ENCODE measurements at places on chromosomes 4 and X. TPM values are rescaled to one million over a fixed set of nuclear protein-coding genes. Genes with fewer than 3 reads are reported as not detected.
A peak's percentile ranks its signal among the peaks of the same experiment; 100 is the strongest.

The MFAP3L gene
- 1.00 TPM for polyA plus RNA-seq

The PPAT gene
- polyA plus RNA-seq = 6.0 TPM

The DKK2 gene
- not detected for polyA plus RNA-seq

The RBM47 gene
- 127 TPM for polyA plus RNA-seq

The NOX1 gene
- not detected for polyA plus RNA-seq

The ZAR1 gene
- not detected for polyA plus RNA-seq

The JCHAIN gene
- polyA plus RNA-seq = 42.3 TPM

The ENAM gene
- 0.04 TPM for polyA plus RNA-seq

The TRMT10A gene
- polyA plus RNA-seq = 10.7 TPM

The SMIM14 gene
- polyA plus RNA-seq = 31.3 TPM

The PLXNB3 gene
- 0.66 TPM for polyA plus RNA-seq

DNA sequence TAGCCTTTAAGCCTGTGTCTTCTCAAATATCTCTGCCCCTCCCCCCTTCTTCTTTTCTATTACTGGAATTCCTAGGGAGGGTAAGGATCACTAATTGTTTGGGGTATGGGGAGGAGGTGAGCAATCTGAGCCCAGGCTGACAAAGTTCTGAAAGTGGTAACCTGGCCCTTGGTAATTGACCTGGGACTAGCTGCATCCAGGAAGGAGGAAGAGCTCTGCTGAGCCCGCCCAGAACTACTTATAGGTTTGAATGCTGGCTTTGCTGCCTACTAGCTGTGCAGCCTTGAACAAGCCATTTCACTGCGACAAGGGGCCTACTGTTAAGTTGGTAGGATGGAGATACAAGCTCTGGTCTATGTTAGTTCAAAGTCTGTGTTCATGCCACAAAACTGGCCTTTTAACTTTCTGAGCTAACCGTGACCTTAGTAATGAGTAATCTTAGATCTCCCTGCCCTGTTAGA lies 37.8 kb downstream of the DGKK start:
- no peaks in the 10 kb centered on the region for H3K36me3 ChIP-seq
- no peak overlapping the region for H3K27ac ChIP-seq

GRCh38 chr4:152266831-152267480 lies 268.9 kb downstream of the FBXW7 start:
- no peaks in the 10 kb centered on the region for H3K27me3 ChIP-seq
- no peak overlapping the region for H3K4me3 ChIP-seq
- H3K36me3 ChIP-seq = no peaks in the 10 kb centered on the region
- H3K27ac ChIP-seq = no peak overlapping the region
- no peaks in the 10 kb centered on the region for H3K4me1 ChIP-seq

DNA sequence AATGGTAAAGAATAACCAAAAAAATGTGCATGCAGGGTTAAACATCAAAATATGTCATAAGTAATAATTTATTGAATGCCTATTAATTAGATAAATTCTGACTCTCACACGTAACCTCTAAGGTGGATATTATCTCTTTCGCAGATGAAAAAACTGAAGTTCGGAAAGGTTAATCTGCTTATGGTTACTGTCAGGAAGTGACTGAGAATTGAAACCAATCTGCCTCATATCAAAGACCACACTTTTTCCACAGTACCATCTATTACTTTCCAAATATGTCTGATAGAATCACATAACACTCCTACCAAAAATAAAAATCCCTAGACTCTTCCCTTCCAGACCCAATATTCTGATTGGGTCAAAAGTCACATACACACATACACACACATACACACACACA lies 6.2 kb downstream of the CHIC2 start:
- no peak overlapping the region for H3K4me3 ChIP-seq
- no peak overlapping the region for H3K27ac ChIP-seq
- no peaks in the 10 kb centered on the region for H3K36me3 ChIP-seq
- H3K27me3 ChIP-seq = no peaks in the 10 kb centered on the region
- no peak for DNase-seq

DNA sequence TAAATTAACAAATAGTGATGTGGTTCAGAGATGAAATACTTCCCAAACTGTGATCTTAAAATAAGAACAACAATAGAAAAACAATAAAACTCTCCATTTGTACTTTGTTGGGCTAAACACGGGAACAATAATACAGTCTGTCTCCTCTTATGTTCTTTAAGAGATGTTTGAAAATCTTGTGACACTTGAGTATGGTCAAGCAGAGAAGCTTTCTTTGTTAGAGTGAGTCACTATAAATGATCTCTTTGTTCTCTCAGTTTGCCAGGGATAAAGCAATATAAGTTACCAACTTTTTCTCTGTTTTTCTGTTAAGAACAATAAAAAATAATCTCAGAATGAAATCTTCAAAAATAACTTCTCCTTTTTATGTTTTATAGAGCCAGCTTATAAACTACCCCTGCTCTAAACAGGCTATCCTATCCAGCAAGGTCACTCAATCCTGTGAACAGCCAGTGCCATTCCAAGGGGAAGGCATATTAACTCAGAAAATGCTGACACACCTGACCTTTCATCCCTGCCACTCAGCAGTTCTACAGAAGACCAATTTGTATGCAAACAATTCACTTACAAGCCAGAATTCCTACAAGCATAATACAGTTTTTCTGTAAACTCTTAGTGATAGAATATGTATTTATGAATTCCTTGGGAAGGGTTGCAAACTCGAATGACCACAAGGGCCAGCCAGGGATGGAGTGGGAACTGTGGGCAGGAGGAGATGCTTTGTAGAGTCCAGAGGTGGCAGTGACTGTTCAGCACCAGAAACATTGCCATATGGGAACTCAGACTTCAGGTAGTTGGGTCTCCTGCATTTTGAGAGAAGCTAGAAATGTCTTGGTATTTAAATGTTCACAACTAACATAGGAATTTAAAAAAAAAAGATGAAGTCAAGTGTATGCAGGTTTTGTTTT lies 52.2 kb downstream of the AFM start:
- H3K27me3 ChIP-seq = no peaks in the 10 kb centered on the region
- no peaks in the 10 kb centered on the region for H3K36me3 ChIP-seq
- H3K4me3 ChIP-seq = no peak overlapping the region
- DNase-seq = peak; percentile 77
- H3K4me1 ChIP-seq = peaks cover 23% of the 10 kb centered on the region

DNA sequence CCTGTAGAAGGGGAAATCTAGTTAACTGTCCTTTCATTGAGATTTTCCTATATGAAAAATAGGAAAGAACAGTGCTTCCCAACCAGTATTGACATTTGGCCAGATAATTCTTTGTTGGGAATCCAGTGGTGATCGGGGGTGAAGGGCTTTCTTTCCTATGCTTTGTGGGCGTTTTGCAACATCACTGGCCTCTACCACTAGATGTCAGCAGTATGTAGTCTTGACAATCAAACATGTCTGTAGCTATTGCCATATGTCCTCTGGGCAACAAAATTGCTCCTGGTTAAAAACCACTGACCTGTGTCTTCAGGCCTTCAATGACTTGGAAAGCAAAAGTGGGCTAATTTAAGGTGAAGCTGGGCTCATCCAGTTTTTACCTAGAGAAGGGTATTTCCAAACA lies 658.5 kb downstream of the DACH2 start:
- H3K27ac ChIP-seq = no peak overlapping the region
- no peaks in the 10 kb centered on the region for H3K27me3 ChIP-seq
- DNase-seq = no peak
- H3K36me3 ChIP-seq = no peaks in the 10 kb centered on the region
- H3K4me3 ChIP-seq = no peak overlapping the region
- H3K4me1 ChIP-seq = no peaks in the 10 kb centered on the region

DNA sequence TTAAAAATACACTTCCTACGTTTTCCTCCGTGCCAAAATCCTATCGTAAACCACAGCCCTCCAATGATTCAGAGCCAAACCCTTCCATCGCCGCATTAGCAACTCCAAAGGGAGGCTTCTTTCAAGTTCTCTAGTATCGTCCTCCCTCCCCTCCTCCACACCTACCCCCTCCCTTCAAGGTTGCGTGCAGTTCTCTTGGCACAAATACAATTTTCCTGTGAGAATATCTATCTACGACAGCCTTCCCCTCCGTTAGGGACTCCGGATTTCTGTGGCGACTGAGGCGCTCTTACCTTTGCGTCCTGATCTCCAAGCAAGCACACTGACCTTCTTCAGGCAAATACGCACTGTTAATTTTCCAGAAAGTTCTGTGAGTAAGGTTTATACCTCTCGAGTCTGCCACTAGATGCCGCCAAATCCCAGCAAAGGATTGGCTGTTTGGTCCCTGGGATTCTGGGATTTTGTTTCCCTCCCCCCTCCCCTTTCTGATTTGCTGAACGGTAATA lies 1.2 kb upstream of the MORF4L2 start:
- H3K27ac ChIP-seq = peak overlapping the region; percentile 86
- peak overlapping the region; percentile 74 for H3K4me3 ChIP-seq
- peak; percentile 88 for DNase-seq
- H3K27me3 ChIP-seq = no peaks in the 10 kb centered on the region

DNA sequence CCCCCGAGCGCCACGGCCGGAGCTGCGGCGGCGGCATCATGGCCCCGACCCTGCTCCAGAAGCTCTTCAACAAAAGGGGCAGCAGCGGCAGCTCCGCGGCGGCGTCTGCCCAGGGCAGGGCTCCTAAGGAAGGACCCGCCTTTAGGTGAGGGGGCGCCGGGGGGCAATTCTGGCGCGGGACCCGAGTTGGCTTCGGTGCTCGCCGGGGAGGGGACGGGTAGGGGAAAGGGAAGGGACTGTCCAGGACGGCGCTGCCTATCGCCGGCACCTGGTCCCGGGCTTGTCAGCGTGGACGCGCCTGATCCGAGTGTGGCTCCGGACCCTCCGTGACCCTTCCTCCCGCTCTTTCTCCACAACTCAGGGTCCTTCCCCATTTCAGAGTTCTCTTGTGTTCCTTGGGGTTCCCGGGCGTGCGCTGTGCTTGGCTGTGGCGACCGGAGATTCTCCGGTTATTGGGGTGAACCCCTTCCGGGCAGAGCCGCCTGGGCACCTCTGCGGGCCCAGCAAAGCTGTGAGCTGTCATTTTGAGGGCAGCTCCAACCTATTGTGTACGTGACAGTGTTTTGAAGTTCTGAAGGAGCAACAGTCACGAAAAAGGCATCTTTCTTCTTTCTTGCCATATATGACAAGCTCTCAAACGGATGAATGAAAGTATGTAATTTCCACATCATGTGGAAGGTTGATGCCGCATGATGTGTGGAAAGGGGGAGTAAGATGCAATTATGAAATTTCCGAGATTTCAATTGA lies 522 bp downstream of the FNIP2 start:
- peak overlapping the region; percentile 89 for H3K27ac ChIP-seq
- H3K4me3 ChIP-seq = peak overlapping the region; percentile 84
- H3K4me1 ChIP-seq = peaks cover 21% of the 10 kb centered on the region
- DNase-seq = peak; percentile 68

DNA sequence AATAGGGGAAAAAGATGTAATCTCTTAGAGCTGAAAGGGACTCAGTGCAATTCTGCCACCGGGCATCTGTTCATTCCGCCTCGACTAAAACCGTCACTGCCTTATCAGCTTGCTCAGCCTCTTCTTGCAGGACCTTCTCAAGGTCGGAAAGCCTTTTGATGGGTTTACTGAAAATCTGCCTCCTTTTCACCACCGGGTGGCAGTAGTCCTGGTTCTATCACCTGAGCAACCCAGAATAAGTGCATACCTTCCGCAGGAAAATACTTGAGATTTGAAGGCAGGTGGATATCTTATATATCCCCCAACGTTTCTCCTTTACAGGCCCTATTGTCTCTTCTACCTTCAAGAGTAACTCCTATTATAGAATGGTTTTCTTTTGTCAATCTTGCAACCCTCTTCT lies 103.4 kb upstream of the PAK3 start:
- H3K4me1 ChIP-seq = no peaks in the 10 kb centered on the region
- no peaks in the 10 kb centered on the region for H3K27me3 ChIP-seq
- no peaks in the 10 kb centered on the region for H3K36me3 ChIP-seq

DNA sequence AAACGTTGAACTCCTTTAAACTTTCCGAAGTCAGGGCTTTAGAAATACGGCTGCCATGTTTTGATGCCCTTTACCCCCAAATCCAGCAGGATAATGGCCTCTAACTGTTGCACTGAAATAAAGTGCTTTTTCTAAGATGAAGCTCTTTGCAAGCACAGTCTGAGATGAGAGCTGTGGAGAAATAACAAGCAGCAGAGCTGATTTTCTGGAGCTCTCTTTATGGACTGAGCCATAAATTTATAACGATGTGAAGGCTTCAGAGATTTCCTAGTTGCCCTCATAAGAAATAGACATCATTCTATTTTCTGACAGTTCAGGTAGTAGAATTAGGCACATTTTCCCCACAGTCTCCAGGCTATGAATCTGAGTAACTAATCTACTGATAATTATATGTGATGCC lies 567.3 kb downstream of the PDHA2 start:
- no peaks in the 10 kb centered on the region for H3K36me3 ChIP-seq
- no peak overlapping the region for H3K27ac ChIP-seq
- no peaks in the 10 kb centered on the region for H3K4me1 ChIP-seq
- DNase-seq = no peak

- H3K4me3 ChIP-seq = no peak overlapping the region
- H3K4me1 ChIP-seq = no peaks in the 10 kb centered on the region
- DNase-seq = no peak
- no peak overlapping the region for H3K27ac ChIP-seq
- no peaks in the 10 kb centered on the region for H3K36me3 ChIP-seq
- no peaks in the 10 kb centered on the region for H3K27me3 ChIP-seq
Measured at GRCh38 chrX:124373348-124373747, 27.0 kb downstream of the SH2D1A start.

- no peak overlapping the region for H3K4me3 ChIP-seq
- peaks cover 46% of the 10 kb centered on the region for H3K36me3 ChIP-seq
- no peaks in the 10 kb centered on the region for H3K4me1 ChIP-seq
- H3K27me3 ChIP-seq = no peaks in the 10 kb centered on the region
Measured at GRCh38 chrX:2642791-2643190, 48.3 kb upstream of the CD99 start.

DNA sequence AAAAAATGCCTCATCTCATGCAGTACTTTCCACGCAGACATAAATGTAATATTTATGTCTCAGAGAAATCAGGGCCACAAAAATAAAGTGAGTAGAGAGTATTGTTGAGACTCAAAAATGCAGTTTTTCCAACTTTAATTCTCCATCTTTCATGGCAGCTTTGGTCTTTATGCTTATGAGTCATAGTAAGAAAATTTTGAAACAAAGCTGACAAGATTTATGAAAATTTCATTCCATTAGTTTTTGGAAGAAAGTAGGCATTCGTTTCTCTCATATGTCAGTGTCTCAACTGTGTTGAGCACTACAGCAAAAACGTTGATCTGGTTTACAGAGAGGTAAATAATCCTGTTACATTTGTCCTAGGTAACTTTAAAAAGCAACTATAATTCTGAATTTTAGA lies 656.8 kb downstream of the IQCM start:
- H3K4me1 ChIP-seq = no peaks in the 10 kb centered on the region
- H3K4me3 ChIP-seq = no peak overlapping the region
- no peaks in the 10 kb centered on the region for H3K36me3 ChIP-seq
- H3K27ac ChIP-seq = no peak overlapping the region
- H3K27me3 ChIP-seq = no peaks in the 10 kb centered on the region

GRCh38 chr4:1366371-1367229 lies 19.6 kb downstream of the UVSSA start:
- no peaks in the 10 kb centered on the region for H3K4me1 ChIP-seq
- H3K27ac ChIP-seq = no peak overlapping the region
- H3K36me3 ChIP-seq = peaks cover 4% of the 10 kb centered on the region
- no peaks in the 10 kb centered on the region for H3K27me3 ChIP-seq
- DNase-seq = no peak
- no peak overlapping the region for H3K4me3 ChIP-seq
